T1000 (cell line): ENCODE measurements at places on chromosomes 13 and 19.

- no peak for DNase-seq
Observed at GRCh38 chr13:98133946-98134345, 8.9 kb upstream of the FARP1 start.

GRCh38 chr19:55273978-55274707 lies 5.8 kb downstream of the HSPBP1 start:
- no peak for DNase-seq

DNA sequence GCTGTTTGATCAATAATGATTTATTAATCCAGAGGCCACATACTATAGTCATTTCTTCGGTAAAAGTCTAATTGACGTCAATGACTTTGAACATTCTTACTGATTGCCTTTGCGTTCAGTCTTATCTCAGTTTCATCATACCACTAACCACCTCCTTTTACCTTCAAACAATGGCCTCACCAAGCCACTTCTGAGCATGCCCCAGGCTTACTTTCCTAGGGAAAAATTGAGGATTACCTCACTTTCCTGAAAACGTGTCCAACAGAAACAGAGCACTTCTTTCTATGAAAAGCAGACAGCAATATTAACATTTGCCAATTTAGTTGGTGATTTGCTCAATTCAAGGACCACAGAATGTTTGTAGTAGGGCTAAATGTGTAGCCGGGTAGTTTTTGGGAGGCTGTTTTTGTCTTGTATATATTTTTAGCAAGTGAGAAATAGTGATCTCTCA lies 157.6 kb downstream of the KLF5 start:
- no peak for DNase-seq

DNA sequence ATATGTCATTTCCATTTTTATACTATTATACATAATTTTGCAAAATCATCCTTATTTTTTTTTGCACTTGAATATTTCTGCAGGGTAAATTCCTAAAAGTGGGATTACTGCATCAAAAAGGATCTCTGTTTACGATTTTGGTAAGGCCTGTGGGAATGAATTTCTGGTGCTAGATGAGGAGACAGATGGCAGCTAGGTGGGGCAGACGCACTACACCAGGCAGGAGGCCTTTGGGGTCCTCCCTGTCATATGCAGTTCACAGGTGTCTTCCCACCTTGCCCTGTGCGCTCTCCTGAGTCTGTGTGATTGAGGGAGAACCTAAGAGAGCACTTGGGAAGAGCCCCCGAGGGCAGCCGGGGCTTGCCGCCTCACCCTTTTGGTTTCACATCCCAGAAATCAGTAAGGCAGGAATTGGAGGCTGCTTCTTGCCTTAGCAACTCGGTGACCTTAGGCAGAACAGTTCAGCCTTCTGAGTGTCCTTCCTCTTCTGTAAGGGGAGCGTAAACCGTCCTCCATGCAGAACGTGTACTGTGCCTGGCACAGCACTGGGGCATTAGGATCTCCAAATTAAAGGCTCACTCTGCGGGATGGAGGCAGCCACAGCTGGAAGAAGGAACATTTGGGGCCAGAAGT lies 13.4 kb upstream of the GJB2 start:
- DNase-seq = no peak

GRCh38 chr13:56906909-56907308 lies 233.8 kb upstream of the PRR20A start:
- DNase-seq = no peak

GRCh38 chr13:98563071-98563470 lies 13.8 kb downstream of the STK24 start:
- DNase-seq = peak; percentile 29

DNA sequence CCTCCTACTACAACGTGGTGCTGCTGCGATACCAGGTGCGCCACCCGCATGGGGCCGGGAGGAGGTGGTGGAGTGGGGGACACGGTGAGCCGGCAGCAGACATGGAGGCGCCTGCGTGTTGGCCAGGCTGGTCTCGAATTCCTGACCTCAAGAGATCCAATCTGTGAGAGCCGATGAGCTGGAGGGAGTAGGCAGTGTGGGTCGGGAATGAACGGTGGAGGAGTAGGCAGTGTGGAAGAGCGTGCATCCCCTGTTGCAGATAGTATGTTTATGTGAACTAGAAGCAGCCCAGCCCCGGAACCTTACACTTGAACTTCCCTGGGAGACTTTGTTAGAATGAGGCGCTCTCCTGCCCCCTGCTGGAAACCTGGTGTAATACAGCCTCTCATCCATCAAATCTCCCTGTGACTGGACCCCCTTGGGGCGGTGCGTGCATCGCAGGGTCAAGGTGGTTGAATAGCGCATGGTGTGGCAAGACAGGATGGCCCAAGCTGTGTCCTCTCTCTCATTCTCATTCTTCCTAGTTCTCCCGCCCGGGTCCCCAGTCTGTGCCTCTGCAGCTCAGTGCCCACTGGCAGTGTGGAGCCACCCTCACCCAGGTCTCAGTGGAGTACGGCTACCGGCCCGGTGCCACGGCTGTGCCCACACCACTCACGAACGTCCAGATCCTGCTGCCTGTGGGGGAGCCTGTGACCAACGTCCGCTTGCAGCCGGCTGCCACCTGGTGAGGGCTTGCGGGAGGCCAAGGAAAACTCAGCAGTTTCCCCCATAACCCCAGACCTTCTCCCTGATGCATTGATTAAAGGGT lies 10.5 kb upstream of the B3GNT3 start:
- DNase-seq = peak; percentile 21

GRCh38 chr13:50467156-50468110 lies 376.1 kb downstream of the DLEU7 start:
- no peak for DNase-seq

- DNase-seq = no peak
Observed at GRCh38 chr13:33144358-33144784, 128.1 kb downstream of the KL start.
